ENCODE measurements at places on chromosomes 12 and 14. TPM values are rescaled to one million over a fixed set of nuclear protein-coding genes. Genes with fewer than 3 reads are reported as not detected.

- H3K27ac ChIP-seq: peak overlapping the region; percentile 89
- H3K27me3 ChIP-seq: no peaks in the 10 kb centered on the region
- DNase-seq: no peak
- H3K4me1 ChIP-seq: peaks cover 17% of the 10 kb centered on the region
Measured at GRCh38 chr12:109900752-109901580, 892 bp downstream of the TCHP start.

DNA sequence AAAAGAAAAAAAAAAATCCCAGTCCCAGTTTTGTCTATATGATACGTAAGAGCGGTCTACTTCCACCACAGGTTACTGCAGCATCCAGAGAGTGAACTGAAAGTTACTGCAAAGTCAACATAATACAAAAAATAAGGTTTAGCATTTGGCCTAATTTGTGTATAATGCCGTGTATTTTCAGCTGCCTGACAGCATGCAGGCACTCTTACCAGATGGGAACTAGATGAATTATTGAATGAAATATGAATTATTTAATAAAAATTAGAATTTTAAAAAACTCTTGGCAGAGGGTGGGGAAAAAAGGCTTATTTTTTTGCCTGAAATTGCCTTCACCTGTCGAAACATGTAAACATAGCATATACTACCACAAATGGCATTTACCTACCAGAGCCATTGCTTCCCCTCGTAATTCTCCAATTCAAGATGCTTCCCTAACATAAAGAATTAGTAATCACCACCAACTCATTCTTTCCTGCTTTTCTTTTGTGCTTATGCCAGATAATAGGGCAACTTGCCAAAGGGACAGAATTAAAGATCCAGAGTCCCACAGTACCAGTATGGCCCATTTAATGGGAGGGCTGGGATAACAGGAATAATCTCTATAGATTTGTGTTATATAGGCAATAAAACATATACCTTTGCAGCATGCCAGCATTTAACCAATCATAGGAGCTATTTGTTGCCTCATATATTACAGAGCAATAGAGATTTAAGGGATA is 31.1 kb downstream of the ATF7 start:
- peaks cover 33% of the 10 kb centered on the region for H3K4me1 ChIP-seq
- H3K4me3 ChIP-seq: no peak overlapping the region
- DNase-seq: no peak
- peaks cover 19% of the 10 kb centered on the region for H3K36me3 ChIP-seq
- H3K27me3 ChIP-seq: no peaks in the 10 kb centered on the region

- H3K4me3 ChIP-seq: no peak overlapping the region
- peaks cover 7% of the 10 kb centered on the region for H3K36me3 ChIP-seq
- H3K27me3 ChIP-seq: no peaks in the 10 kb centered on the region
- peaks cover 20% of the 10 kb centered on the region for H3K4me1 ChIP-seq
Measured at GRCh38 chr14:59208224-59208814, 19.9 kb downstream of the DAAM1 start.

The FBRSL1 gene
- total RNA-seq: 108 TPM

DNA sequence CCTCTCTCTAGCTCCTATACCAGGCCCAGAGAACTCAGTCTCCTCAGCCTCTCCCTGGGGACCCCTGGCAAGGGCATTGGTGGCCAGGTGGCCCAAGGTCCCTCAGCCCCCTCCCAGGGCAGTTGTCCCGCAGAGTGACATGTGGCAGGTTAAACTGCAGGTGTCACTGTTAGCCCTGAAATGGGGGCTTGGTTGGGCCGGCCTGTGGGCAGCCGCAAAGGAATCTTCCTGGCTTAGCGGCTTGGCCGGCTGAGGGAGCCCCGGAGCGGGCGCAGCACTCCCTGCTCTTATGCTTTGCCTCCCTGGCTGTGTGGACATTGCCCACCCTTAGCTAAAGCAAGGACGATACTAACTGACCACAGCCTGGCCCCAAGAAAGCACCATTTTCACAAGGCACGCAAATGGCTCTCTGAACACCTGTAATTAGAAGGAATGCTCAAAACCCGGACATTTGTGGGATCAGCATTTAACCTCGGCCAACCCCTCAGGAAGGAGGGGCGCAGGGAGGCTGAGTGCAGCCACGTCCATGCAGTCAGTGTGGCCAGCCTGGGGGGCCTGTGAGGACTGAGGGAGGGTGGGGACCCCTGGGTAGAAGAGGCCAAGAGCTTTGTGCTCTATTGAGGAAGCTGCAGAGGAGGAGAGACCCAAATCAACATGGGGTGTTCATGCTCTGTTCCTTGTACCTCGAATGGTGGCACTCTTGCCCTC is 82.2 kb downstream of the PAPOLA start:
- H3K4me3 ChIP-seq: no peak overlapping the region
- DNase-seq: peak; percentile 79
- H3K27me3 ChIP-seq: peaks cover 27% of the 10 kb centered on the region
- H3K36me3 ChIP-seq: no peaks in the 10 kb centered on the region
- no peak overlapping the region for H3K27ac ChIP-seq

- peak overlapping the region; percentile 67 for H3K27ac ChIP-seq
- H3K27me3 ChIP-seq: peaks cover 25% of the 10 kb centered on the region
- H3K4me3 ChIP-seq: peak overlapping the region; percentile 82
- no peaks in the 10 kb centered on the region for H3K36me3 ChIP-seq
Measured at GRCh38 chr12:1795221-1795784, 25.1 kb upstream of the LRTM2 start.

DNA sequence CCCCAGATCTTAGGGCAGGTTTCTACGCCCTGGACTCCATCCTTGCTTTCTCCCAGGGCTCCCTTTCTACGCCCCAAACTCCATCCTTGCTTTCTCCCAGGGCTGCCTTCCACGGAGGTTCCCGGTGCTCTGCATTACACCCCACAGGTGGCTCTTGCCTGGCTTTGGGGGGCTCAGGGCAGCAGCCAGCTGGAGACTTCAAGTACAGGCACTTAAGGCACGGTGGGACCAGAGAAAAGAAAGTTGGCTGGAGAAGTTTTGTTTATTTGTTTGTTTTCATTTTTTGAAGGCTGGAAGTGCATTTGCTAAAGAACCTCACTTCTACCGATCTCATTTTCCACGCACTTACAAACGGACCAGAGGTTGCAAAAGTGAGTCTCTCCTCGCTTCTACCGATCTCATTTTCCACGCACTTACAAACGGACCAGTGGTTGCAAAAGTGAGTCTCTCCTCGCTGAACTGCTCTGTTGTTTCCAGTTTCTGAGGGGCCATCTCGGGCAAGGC is 103.8 kb upstream of the MED13L start:
- peak overlapping the region; percentile 40 for H3K27ac ChIP-seq
- H3K4me1 ChIP-seq: peaks cover 37% of the 10 kb centered on the region
- no peaks in the 10 kb centered on the region for H3K36me3 ChIP-seq
- DNase-seq: no peak
- H3K4me3 ChIP-seq: peak overlapping the region; percentile 54

GRCh38 chr12:57452181-57452936 is 2.7 kb upstream of the INHBE start:
- no peaks in the 10 kb centered on the region for H3K36me3 ChIP-seq

- no peaks in the 10 kb centered on the region for H3K36me3 ChIP-seq
- H3K27me3 ChIP-seq: no peaks in the 10 kb centered on the region
- H3K27ac ChIP-seq: no peak overlapping the region
- no peak overlapping the region for H3K4me3 ChIP-seq
- no peak for DNase-seq
Measured at GRCh38 chr12:126518596-126519200, 1453.5 kb downstream of the AACS start.
